NCI-H2029 treated with DMSO at 0.1 percent for 48 hours (cell line): ENCODE measurements at places on chromosomes 5 and 9.
A peak's percentile ranks its signal among the peaks of the same experiment; 100 is the strongest.

DNA sequence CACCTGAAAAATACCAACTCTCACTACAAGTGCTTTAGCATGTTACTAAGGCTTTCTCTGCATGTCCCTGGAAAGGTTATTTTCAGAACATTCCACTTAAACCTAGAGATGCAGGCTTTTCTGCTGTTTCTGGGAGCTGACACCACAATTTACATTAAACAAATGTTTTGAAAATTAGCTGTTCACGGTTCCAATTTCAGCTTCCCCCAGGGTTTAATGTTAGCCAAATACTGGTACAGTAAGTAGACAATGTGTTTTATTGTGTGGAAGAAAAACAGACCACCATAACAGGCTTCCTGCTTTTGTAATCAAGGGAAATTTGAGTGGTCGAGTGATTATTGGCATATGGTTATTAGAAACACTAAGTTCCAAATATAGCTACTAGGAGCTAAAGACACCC, 32.0 kb downstream of the MACROH2A1 start:
- no peak for DNase-seq

GRCh38 chr9:110115341-110115820, 92.6 kb downstream of the C9orf152 start:
- no peak for DNase-seq

DNA sequence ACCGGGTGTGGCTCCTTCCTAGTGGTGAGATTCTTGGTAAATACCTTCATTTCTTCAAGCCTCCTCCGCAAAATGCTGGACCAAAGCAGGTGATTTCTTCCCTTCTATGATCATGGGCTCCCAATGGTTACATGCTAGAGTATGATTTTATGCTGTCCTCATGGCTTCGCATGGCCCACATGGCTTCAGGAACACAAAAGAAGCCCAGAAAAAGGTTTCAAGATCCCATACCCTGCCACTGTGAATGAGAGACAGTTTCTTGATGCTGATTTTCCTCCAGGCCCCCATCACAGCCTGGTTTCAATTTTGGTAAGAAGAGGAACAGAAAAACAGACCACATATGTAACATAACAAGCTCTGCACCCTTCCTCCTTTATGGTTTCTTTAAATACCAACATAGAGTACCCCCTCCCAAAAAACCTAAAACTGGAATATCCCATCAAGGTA, 2.4 kb upstream of the RXFP3 start:
- DNase-seq: no peak

- DNase-seq: no peak
These were observed 7.6 kb downstream of the TTC39B start for GRCh38 chr9:15299374-15299939.

- no peak for DNase-seq
These were observed 1445.5 kb downstream of the MAT2B start for GRCh38 chr5:164950927-164951326.

- DNase-seq: no peak
These were observed 326.9 kb downstream of the ARHGEF28 start for GRCh38 chr5:73952872-73953271.

GRCh38 chr9:115520646-115521045, 402.7 kb upstream of the TNC start:
- no peak for DNase-seq

- no peak for DNase-seq
These were observed 2156.9 kb upstream of the C9orf72 start for GRCh38 chr9:29730163-29730562.

DNA sequence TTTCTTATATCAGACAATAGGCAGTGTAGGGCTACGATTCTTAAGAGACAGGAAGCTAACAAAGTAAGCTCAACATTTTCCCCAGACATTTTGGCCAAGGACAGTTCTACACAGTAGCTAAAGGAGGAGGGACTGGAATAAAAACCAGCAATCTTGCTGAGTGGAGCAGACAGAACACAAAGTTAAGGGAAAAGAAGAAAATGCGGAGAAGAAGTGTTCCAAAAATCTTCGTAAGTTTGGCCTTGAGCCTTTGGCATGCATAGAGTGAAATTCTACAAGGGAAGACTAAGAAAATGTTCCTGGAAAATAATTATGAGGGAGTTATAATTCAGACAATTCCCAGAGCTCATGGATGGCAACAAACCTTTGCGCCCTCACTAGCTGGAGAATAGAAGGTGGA, 748.0 kb upstream of the CTNND2 start:
- DNase-seq: no peak

- DNase-seq: no peak
These were observed 739 bp downstream of the PPP2CA start for GRCh38 chr5:134224888-134225779.

DNA sequence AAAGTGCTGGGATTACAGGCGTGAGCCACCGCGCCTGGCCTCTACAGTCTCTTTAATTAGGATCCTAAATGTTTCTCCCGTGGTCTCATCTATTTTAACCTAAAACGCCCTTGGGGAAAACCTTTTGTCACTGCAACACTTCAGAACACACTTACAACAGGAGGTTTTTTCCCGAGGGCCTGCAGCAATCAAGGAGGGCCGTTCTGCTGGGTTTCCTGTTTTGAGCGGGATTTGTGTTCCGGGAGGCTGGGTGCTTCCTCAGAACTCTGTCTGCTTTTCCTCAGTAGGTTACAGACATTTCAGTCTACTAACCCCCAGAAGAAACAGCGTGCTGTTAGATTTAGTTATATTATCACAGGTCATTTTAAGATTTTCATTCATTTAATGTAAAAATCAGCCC, 65.4 kb upstream of the IRX4 start:
- DNase-seq: no peak

GRCh38 chr5:111454776-111455175, 57.6 kb downstream of the STARD4 start:
- no peak for DNase-seq

GRCh38 chr9:80899208-80899607, 790.1 kb downstream of the TLE1 start:
- no peak for DNase-seq

- no peak for DNase-seq
These were observed 13.5 kb downstream of the GAPT start for GRCh38 chr5:58504766-58505165.

- no peak for DNase-seq
These were observed 1.6 kb downstream of the PKD2L2 start for GRCh38 chr5:137890845-137891244.

GRCh38 chr5:514101-514485, 10.2 kb downstream of the SLC9A3 start:
- no peak for DNase-seq

- DNase-seq: no peak
These were observed 32.8 kb downstream of the CEP72 start for GRCh38 chr5:644971-645370.

- DNase-seq: peak; percentile 5
These were observed 155.2 kb downstream of the MEF2C start for GRCh38 chr5:88727705-88728313.

- DNase-seq: no peak
These were observed 273.8 kb downstream of the MSX2 start for GRCh38 chr5:174998131-174998730.

GRCh38 chr9:95449016-95449415, 67.8 kb downstream of the PTCH1 start:
- DNase-seq: no peak

- DNase-seq: no peak
These were observed 17.5 kb downstream of the CDH12 start for GRCh38 chr5:22835686-22836085.
